ENCODE measurements at places on chromosomes 5 and 9.
A peak's percentile ranks its signal among the peaks of the same experiment; 100 is the strongest.

DNA sequence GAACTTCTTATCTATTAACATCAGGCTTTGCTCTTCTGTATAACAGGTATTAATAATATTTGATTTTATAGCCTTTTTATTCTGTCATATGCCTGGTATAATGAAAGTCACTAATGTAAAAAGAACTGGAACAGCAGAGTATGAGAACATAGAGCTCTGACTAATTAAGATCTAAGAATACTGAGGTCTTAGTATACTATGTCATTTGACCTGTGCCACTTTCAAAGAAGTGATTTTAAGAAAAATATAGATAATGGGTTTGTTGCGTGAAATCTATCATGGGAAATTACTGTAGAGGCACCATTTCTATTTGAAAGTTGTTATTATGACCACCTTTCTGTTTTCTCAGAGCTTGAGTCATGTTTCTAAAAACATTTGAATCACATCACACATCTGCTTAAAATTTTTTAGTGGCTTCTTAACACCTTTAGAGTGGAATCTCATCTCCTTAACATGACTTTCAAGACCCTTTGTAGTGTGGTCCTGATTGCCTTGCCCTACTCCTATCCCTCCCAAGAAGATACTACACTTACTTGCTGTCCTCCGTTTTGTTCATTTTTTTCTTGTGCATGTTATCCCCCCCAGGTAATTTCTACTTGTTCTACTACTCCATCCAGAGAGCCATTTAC lies 14.3 kb downstream of the WDR36 start:
- no peak for DNase-seq

DNA sequence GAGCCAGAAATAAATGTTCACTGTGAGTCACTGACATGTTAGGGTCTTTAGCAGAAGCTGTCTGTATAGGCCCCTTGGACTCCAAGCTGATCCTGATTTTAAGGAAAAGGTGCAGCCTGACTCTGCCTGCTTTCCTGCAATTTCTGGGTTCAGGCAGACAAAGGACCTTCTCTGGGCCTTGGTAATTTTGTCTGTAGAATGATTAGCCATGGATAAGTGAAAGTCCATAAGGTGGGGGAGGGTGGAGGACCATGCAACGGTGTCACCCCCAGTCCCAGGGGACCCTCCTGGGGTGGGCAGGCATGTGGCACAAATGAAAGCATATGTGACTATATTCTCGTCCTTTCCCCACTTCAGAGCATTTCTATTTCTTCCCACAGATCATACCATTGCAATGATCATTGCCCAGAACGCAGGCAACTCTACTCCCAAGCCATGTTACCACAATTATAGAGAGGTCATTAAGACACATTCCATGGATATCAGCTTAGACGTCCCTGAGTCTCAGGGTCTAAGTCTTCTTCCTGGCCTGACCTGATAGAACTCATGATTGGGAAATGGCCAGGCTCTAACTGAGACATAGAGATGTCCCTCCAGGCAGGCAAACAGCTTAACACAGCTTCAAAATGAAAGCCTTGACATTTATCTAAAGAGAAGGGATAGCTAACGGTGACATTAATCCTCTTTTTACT lies 157.9 kb upstream of the ALDH1B1 start:
- DNase-seq: no peak

- DNase-seq: no peak
Observed at GRCh38 chr9:115367321-115367720, 249.4 kb upstream of the TNC start.

- DNase-seq: no peak
Observed at GRCh38 chr9:97660340-97660739, 26.7 kb downstream of the NCBP1 start.

GRCh38 chr5:1636981-1637638 lies 113.3 kb upstream of the LPCAT1 start:
- no peak for DNase-seq

- no peak for DNase-seq
Observed at GRCh38 chr5:89071941-89072331, 189.0 kb upstream of the MEF2C start.

DNA sequence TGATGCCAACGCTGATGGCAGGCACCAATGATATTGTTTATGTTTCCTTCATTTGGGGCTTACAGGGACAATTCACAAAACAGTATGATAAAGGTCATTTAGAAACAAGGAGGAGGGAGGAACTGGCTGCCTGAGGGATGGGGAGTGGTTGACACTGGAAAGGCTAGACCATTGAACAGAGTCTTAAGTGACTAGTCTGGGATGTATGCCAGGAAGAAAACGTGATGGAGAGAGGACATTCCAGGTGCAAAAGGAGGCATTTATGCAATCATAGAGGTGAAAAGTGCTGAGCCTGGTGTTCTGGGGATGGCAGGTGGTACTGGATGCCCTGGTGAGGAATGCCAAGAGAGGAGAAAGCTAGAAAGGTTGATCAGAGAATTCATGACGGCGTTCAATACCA lies 153.4 kb downstream of the ZNF462 start:
- DNase-seq: no peak

DNA sequence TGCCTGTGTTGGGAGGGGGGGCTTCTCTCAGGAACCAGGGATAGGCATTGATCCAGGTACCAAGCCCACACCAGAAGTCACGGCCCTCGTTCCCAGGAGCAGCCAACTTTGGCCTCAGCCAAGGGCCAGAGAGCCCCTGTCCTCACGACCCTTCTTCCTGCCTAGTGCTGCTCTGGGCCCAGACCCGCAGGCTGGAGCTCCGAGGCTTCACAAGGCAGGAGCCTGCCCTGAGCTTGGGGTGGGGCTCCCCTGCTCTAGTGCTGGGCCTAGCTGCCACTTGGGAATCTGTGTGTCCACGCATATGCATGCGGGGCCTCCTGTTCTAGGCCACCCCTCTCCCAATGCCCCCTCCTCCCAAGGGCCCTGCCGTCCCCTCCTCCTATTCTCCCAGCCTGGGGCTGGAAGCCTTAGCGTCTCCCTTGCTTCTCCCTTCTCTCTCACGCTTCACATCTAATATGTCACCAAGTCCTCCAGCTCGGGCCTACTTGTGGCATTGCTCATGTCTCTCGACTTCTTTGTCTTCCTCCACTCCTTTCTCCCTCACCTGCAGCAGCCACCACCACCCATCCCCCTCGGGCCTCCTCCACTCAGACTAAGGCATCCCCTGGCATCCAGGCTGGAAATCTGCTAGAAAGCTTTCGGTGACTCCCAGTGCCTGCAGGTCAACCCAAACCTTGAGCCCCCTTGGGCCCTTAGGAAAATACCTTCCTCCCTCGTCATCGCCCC lies 3.4 kb downstream of the UNC5A start:
- no peak for DNase-seq

- peak; percentile 4 for DNase-seq
Observed at GRCh38 chr5:90709323-90710155, 150.9 kb downstream of the ADGRV1 start.

GRCh38 chr5:75839547-75839946 lies 122.3 kb upstream of the POC5 start:
- DNase-seq: no peak

DNA sequence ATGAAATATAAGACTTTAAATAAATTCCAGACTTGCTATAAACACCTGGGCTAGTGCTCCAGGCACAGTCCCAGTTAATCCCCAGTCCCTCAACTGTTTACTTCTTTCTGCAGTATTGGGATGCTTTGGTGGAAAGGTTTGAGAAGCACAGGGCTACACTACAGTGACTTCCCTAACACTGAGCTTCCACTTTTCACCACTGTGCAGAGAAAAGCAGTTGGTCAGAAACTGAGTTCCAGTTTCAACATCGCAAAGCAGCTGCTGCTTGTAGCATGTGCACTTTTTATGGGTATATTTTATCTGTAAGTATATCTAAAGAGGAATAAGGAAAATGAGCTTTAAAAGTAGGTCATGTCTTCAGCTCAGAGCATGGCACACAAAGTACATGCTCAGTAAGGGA lies 339.7 kb downstream of the NTRK2 start:
- DNase-seq: no peak

- no peak for DNase-seq
Observed at GRCh38 chr5:170353011-170353761, 36.0 kb downstream of the KCNMB1 start.

GRCh38 chr9:126965541-126966428 lies 51.2 kb downstream of the RALGPS1 start:
- peak; percentile 10 for DNase-seq

- no peak for DNase-seq
Observed at GRCh38 chr9:21677387-21677786, 125.0 kb upstream of the MTAP start.

DNA sequence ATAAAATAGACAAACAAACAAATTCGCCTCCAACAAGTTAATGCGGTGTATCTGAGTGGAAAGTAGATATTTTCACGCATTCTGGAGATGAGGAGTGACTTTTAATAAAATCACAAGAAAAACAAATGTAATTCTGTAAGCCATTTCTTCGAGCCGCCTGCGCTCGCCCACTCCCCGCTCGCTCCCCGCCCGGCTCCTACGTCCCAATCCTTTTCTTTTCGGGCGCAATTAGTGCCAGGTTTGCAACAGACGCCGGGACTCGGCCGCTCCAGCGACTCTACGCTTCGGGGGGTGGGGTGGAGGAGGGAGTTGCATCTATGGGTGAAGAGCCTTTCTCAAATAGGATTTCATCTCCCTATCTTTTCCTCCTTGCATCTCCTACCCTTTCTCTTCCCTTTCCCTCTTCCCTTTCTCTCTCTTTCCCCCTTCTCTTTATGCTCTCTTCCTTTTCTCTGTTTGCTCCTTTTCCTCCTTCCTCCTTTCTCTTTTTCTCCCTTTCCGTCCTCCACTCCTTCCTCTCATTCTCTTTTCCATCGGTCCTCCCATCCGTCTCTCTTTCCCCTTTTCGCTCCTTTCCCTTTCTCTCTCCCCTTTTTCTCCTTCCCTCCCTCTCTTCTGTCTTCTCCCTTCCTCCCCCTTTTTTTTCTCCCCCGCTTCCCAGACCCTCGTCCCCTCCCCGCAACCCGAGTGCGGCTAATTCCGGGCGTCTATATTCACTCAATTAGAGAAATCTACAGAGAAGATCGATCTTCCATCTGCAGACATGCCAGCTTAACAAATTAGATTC lies 6.1 kb upstream of the OTP start:
- DNase-seq: no peak

DNA sequence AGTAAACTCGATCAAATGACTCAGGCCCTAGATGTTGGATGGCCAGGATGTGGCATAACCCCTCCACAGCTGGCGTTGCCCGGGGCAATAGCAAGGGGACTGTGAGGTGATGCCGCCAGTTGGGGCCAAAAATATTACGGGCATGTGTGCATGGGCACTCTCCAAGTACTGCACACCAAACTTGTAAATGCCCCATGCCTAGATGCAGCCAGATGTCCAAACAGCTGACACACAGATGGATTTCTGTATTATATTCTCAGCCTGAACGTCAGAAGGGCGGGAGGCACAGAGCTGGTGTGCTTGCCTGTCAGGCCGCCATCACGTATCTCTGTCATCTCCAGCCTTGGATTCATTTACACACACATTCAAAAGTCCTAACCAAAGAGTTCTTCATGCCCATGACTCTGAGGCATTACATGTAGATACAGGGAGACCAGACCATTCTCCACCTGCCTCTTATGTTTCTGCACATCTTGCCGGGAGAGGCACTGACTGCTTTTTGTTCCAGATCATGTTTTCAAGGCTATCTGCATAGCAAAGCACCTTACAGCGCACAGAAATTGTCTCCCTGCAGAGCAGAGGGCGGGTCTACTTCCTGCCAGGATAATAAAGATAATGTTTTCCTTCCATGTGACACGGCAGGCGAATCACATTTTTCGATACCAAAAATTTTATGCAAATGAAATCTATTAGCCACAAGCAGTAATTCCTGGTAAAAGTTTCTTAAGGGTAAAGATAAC lies 200.9 kb upstream of the ADAMTS16 start:
- DNase-seq: no peak

GRCh38 chr5:106797996-106798395 lies 872.7 kb downstream of the EFNA5 start:
- DNase-seq: no peak

- no peak for DNase-seq
Observed at GRCh38 chr9:97398999-97399758, 12.7 kb upstream of the TDRD7 start.

GRCh38 chr5:170429014-170429413 lies 39.8 kb upstream of the KCNMB1 start:
- DNase-seq: no peak

GRCh38 chr5:126139086-126139485 lies 284.1 kb upstream of the GRAMD2B start:
- no peak for DNase-seq

DNA sequence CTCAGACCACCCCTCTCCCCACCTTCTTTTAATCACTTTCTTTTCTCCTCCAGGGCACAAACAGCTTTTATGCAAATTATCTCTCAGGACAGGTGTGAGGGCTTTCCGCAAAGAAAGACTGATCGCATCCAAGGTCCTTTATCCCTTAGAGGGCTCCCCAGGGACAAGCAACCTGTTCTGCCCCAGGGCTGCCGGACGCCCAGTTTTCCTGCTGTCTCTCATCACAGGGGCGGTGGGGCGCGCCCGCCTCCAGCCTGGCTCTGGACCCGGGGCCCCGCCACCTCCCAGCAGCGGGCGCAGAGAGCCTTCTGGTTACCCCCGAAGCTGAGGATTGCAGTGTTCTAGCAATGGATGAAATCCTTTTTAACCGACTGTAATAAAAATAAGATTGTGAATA lies 266.1 kb downstream of the CWC27 start:
- DNase-seq: no peak

GRCh38 chr5:172878933-172879752 lies 45.1 kb downstream of the ERGIC1 start:
- no peak for DNase-seq

DNA sequence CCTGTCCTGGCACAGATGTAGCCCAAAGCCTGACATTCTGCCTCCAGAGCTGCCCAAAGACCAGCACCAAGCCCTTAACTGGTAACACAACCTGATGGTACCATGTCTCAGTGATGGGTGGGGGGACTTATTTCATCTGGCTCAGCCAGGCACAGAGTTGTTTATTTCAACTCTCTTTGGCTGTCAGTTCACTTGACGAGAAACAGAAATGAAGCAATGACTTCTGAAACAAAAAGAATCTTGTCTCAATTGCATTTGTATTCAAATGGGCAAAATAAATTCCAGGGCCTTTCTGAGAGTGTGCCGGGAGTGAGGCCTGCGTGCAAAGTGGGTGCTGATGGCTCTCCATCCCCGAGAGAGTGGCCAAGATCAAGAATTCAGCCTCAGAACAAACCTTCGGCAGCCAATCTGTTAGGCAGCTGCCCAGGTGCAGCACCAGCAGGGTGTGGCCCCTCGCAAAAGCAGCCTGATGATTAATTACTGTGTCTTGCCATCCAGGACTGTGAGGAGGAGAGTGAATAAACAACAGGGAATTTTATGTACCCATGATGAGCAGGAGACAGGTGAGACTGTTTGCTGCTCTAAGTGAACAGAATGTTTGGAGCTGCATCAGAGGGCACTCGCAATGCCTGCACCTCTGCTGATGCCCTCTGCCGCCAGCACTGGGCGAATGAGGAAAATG lies 238.0 kb downstream of the HSPA4 start:
- DNase-seq: no peak

All from NCI-H446 treated with DMSO at 0.1 percent for 48 hours (cell line).